ENCODE measurements at places on chromosomes 1 and 21.

DNA sequence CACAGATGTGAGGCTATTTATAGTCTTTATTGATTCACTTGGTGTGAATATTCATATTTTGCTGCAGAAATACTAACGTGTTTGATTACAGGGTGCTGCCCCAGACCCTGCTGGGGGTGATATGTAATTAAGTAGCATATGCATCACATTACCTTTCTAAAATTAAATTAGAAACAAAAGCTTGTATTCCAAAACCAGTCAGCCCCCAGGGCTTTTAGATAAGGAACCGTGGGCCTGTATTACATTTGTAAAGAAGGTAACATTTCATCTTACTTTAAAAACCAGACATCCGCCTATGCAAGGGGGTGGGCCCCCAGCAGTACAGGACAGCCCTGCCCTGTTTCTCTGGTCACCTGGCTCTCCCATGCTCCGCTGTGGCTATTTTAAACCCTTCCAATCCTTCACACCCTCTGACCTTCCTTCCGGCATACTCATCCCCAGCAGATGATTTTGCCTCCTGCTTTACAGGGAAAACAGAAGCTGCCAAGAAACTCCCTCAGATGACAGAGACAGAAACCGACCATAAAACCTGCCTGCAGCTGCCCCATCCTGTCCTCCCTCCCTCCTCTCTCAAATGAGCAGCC lies 22.0 kb upstream of the KCNC4 start:
- no peak for DNase-seq

DNA sequence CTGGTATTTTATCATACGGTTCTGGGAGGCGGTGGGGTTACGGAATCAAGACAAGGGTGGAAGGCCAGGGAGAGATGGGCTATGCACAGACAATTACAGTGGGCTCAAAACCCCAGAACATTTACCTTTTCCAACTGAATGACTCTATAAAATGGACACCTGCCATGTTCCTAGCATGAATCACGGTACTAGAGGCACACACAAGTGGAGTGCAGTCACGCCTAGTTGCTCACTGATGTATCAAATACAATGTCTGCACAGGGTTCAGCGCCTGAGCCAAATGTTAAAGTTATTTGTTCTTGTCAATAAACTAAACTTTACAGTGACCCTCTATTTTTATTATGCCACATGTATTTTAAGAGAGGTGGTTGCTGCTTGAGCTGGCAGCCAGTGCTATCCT lies 121.4 kb downstream of the ATG4C start:
- DNase-seq = no peak

DNA sequence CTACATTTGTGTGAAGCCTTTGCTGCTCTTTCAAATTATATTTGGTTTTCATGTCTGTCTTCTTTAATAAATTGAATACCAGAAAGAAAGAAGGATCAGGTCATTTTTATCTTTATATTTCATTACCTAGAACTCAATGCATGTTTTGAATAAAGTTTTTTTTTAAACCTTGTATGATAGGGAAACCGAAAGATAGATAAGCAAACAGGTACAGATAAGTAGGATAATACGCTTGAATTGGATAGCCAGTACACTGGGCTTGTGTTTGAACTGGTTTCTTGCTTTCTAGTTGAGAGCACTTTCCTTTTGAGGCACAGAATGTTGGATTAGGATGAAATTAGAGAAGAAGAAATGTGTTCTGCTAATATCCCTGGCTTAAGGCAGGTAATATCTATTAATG lies 46.9 kb downstream of the PKN2 start:
- DNase-seq = no peak

- DNase-seq = peak; percentile 39
These were observed 6.5 kb downstream of the IRF2BP2 start for GRCh38 chr1:234603221-234604204.

DNA sequence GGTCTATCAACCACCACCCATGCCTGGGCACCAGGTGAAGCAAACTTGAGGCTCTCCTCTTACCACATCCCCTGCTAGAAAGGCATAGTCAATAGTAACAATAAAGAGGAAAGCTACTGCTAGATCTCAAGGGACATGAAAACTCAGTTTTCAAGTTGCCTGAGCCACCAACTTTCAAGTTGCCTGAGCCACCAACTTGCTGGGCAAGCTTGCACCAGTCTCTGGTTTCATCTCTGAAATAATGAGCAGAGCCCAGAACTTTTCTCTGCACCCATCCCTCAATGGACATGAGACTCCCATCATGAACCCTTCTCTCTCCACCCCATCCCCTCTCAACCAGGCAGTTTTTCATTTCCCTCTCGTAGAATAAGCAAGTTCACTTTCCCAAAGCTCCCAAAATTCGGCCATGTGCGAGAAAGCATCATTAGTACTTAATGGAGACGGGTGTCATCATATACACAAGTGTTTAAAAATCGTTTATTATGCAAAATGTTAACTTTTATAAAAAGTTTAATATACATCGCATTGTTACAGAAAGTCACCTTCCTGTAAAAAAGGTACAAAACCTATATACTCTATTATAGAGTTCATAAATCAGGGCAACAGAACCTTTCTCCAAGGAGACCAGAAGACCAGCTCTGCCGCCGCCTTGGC lies 1.7 kb downstream of the ID3 start:
- no peak for DNase-seq

GRCh38 chr1:172679000-172679772 lies 20.3 kb downstream of the FASLG start:
- no peak for DNase-seq

DNA sequence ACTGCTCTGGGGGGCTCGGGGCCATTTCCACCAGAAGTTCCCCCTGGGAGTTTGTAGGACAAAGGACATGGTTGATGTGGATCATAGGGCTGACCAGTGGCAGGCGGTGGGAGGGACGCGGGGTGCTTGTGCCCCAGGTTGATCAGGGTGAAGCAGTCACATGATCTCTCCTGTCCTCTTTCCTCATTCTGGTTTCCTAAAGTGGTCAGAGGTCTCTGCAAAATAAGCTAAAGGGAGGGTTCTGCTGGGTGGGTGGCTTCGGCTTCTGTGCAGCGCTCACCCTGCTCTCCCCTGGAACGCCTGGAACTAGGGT lies 9.2 kb downstream of the PDXK start:
- no peak for DNase-seq

DNA sequence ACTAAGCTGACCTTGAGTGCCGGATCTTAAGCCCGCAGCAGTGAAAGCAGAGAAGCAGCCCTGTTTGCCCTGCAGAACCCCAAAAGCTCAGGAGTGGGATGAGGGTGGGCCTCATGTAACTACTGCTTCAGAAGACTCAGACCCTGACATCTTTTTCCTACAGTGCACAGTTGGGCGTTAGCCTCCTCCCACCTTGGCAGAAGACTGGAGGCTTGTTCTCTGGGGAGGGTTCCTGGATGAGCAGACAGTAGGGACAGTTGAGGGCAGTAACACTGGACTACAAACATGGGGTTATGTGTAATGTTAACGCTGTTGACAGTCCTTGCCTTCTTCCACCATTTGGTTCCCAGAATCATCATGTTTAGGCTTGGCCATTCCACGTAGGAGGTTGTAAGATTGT lies 9.6 kb downstream of the CTPS1 start:
- no peak for DNase-seq

- DNase-seq = no peak
These were observed 55.2 kb upstream of the WDR26 start for GRCh38 chr1:224489534-224490365.

- no peak for DNase-seq
These were observed 678 bp upstream of the PTTG1IP start for GRCh38 chr21:44874240-44874496.

DNA sequence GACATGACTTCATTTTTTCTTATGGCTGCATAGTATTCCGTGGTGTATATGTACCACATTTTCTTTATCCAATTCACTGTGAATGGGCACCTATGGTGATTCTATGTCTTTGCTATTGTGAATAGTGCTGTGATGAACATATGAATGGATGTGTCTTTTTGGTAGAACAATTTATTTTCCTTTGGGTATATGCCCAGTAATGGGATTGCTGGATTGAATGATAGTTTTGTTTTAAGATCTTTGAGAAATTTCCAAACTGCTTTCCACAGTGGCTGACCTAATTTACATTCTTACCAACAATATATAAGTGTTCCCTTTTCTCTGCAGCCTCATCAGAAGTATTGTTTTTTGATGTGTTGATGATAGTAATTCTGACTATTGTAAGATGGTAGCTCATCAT lies 361.7 kb upstream of the SGIP1 start:
- no peak for DNase-seq

DNA sequence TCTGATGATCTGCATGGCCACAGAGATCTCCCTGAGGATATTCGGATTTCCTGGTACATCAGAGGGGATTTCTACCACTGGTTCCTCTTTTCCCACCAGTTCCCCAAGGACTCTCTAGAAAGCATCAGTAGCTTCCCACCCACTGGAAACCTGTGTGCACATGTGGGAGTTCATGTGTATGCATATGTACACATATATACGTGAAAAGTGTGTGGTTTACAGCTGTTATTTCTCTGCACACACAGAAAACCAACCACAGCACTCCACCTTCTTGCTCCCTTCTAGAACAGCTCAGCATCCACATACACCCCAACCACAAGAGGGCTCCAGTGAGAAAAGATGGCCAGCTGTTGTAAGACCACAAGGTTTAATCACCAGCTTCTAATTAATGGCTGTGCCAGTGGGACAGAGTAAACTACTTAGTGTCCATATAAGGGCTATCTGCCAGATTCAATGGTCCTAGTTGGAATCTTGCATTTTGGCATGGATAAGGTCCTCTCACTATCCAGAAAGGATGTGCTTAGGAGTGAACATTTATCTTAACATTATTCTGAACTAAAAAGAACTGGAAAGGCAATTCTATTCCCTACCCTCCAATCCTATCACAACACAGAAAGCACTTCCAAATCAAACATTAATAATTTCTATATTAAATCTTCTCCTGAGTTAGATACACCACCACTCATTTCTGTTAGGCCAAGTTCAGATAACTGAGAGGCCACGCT lies 24.1 kb downstream of the GPR3 start:
- DNase-seq = peak; percentile 79

- no peak for DNase-seq
These were observed 112.2 kb upstream of the MROH9 start for GRCh38 chr1:170823120-170823519.

GRCh38 chr1:82946096-82946605 lies 1052.8 kb downstream of the TTLL7 start:
- DNase-seq = no peak

DNA sequence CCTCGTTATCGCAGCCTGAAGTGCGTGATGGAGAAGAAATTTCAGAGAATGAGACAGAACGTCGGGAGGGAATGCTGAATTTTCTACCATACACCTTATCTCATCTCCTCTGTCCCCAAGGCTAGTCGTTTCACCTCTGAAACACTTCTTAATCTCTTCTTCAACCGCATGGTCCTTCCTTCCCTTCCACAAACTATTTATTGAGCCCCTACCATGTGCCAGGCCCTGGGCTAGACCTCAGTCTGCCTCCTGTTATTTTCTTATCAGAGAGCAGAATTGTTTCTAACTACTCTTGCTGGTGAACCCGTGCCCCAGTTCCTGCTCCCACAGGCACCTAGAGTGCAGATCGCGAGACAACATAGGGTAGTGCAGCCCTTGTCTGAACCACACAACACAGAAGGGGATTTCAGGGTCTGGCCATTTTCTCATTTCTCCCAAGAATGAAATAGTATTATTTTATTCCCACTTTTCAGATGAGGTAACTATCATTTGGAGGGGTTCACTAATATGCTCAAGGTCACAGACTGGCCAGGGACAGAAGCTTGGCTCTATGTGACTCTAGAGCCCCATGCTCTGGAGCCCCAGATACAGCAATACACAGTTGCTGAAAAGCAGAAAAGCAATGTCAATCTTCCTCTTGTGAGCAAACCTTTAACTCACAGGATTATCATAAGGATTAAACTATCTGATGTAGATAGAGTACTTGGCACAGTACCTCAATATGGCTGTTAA lies 598 bp upstream of the ADIPOR1 start:
- peak; percentile 42 for DNase-seq

DNA sequence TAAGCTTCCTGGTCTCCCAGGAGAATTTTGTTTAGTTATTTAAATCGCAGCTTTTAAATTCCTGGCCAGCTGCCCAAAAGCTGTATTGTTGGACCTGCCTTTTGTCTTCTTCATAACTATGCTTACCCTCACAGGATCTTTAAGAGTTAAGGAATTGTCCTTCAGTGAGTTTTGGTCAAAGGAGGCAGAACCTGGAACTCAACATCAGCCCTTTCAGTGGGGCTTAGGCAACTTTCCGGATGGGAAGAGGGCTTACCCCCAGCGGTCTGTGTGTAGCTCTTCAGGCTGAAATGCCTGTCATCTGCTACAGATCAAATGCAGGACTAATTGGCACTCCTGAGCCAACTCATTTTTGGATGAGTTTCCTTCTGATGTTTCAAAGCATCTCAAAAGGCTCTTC lies 402.6 kb downstream of the SIPA1L2 start:
- no peak for DNase-seq

DNA sequence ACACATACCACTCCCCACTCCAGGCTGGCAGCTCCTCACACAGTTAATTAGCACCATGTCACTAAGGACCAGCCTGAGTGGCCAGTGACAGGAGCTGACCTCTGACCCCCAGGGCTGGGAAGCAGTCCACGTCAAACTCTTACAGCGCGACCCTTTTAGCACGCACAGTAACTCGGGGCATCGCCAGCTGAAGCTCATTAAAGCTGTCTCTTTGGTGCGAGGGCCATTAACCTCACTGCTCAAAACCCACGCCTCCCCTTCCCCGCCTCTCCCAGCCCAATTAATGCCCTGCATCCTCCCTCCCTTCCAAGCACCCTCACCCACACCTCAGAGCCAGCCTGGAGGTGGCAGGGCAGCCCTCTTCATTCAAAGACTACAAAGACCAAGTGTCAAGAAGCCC lies 31.7 kb downstream of the DMAP1 start:
- DNase-seq = no peak

GRCh38 chr21:35207322-35207721 lies 158.2 kb upstream of the RUNX1 start:
- no peak for DNase-seq

DNA sequence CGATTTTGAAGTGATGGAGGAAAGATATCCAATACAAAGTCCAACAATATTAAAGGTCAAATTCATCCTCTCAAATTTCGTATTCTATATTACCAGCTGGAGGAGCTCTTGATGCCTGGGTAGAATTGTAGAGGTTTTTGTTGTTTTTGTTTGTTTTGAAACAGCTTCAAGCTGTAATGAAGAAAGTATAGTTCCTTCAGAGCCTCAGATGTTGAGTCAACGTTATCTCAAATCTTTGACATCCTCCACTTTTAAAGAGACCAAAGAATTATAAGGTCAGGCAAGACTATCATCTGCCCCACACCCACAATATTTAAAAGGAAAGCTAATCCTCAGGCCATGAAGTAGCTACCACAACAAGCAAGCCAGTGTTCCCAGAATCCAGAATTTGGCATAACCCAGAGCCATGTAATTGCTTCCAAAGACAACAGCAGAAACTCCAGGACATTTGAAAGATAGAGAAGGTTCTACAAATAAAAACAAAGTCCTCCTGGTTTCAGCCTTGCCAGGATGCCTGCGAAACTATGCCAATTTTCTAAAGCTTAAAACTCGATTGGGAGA lies 24.9 kb downstream of the VAV3 start:
- DNase-seq = no peak

DNA sequence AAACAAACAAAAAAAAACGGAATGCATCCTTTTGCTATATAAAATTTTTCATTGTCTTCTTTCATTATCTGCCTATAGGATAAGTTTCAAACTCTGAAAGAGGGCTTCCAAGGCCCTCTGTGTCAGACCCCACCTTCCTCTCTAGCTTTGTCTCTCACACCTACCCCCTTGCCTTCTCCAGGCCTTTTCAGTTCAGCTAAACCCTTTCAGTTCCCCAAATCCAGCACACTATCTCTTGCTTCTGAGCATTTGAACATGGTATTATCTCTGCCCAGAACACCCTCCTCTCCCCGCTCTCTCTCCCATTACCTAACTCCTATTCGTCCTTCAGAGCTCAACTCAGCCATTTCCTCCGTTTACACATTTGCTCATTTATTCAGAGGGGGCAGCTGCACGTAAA lies 35.7 kb downstream of the C1orf216 start:
- DNase-seq = no peak

Data from CD4-positive, alpha-beta T cell treated with Interleukin-17A for 1 hour (primary cell).